ENCODE measurements at places on chromosomes 16 and 17. TPM values are rescaled to one million over a fixed set of nuclear protein-coding genes. Genes with fewer than 3 reads are reported as not detected.
A peak's percentile ranks its signal among the peaks of the same experiment; 100 is the strongest.

Gene CCL14
- polyA plus RNA-seq: 17.7 TPM

Gene TBC1D3I
- 1.4 TPM for polyA plus RNA-seq

DNA sequence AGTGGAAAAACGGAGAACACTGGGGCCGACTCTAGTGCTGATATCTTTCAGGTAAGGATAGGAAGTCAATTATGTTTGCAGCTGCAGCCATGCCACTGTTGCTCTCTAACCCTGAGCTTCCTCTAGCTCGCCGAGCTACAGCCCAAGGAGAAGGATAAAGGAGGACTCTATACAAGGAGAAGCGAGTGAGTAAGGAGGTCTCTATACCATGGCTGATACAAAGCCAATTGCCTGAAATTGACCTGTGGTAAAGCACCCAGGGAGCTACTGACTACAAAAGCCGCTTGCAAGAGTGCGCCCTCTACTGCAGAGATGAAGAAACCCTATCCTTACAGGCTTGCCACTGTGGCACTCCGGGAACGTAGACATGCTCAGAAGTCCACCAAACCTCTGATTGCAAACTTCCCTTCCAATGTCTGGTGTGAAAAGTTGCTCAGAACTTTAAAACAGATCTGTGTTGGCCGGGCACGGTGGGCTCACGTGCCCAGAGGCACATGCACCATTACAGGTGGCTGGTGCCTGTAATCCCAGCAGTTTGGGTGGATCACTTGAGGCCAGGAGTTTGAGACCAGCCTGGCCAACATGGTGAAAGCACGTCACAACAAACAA lies 10.8 kb upstream of the SLC46A1 start:
- DNase-seq: no peak

- DNase-seq: no peak
Measured at GRCh38 chr17:72691017-72691416, 401.5 kb downstream of the SLC39A11 start.

DNA sequence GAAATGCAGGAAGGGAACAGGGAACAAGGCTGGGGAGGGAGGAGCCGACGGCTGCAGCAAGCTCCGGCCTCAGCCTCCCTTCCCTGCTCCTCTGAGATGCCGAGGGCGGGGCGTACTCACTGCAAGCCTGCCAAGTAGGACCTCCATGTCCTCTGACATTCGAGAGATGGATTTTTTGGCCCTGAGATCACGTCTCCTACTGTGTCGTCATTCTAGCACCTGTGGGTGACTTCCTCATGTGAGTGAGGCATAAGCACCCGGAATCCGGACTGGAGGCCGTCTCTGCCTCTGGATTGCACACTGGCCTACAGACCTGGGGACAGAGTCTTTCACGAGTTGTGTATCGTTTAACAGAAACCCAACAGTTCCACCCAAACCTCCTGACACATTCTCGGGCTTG lies 14.5 kb downstream of the MRM3 start:
- peak; percentile 60 for DNase-seq

- no peak for DNase-seq
Measured at GRCh38 chr17:76943781-76944213, 75.6 kb downstream of the MGAT5B start.

GRCh38 chr16:3780570-3780969 lies 63.2 kb upstream of the TRAP1 start:
- no peak for DNase-seq

DNA sequence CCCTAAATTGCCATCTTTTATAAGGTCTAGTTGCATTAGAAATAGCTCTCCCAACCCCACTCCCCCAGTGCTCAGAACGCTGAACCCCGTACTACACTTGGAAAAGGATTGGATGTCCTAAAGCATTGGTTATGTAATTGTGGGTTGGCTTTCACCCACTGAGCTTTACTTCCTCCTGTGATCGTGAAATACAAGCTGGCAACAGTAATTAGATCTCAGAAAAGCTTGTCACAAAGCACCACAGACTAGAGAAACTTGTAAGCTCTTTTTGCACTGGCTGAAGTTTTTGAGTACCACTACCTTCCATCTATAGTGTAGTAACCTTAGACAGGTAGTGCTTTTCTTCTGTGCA lies 54.4 kb downstream of the SIAH1 start:
- DNase-seq: no peak

Gene GINS2
- 9.3 TPM for polyA plus RNA-seq

DNA sequence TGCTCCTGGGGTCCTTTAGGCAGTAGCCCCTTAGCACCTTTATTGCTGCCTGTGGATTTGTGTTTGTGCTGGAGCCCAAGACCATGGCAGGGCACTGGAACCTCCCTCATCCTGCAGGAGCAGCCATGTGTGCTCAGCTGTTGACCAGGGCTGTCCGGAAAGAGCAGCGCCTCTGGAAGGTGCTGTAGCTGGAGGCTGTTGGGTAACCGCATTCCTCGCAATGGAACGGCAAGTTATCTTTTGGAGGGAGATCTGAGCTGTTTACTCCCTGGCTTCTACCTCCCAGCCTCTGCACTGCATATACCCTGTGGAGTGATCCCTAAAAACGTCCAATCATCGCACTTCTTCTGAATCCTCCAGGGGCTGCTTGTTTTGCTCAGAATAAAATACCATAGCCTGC lies 291.0 kb downstream of the SNX29 start:
- DNase-seq: no peak

DNA sequence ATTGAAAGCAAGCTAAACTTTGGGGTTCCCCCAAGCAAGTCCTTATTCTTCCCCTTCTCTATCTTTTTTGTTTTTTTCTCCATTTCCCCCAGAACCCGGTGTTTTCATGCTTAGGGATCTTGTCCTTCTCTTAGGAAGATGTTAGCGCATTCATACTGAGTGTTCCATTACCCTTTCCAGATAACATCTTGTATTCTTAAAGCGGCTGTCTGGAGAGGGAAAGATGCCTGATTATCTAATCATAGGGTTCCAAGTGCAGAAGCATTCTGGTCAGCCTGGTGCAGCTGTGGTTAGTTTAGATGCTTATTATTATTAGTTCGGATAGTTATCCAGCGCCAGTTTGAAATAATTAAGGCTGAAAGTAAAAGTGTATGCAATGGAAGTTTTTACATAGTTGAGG lies 2.0 kb downstream of the TOM1L1 start:
- peak; percentile 15 for DNase-seq

Gene NPIPA8
- polyA plus RNA-seq: 1.3 TPM

Gene CLEC18A
- polyA plus RNA-seq: 0.58 TPM

Gene KRT39
- 6.1 TPM for polyA plus RNA-seq

Gene KRT28
- not detected for polyA plus RNA-seq

GRCh38 chr16:66740533-66740932 lies 10.9 kb downstream of the DYNC1LI2 start:
- no peak for DNase-seq

DNA sequence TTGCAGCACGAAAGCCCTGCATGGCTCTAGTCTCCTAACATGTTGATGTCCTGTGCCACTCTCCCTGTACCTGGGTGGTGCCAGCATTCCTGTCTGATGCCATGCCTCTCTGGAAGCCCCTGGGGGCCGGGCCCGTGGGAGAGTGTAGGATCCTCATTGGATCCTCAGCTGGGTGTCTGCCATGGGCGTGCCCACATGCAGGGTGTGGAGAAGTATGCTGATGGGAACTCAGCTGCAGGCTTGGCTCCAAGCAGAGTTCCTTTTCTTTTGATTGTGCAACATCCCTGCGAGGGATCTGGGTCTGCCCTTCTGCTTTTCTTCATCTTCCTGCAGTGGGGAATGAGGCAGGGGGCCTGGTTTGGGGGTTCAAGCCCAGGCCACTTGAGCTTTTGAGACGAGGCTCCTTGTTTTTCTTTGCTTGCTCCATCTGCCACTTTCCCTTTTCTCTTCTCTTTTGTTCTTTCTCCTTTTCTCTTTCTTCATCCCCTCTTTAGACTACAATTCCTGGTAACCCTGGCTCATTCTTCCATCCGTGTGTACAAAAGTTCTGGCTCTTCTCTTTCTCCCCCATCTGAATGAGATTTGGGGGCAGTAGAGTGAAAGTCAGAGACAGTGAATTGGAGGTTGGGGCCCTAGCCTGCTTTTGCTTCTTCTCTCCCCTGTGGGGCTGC lies 32.9 kb downstream of the KSR1 start:
- DNase-seq: peak; percentile 64

Gene FBXO39
- polyA plus RNA-seq: not detected

Gene BAIAP3
- polyA plus RNA-seq: 0.40 TPM

Gene CALB2
- 0.84 TPM for polyA plus RNA-seq

- no peak for DNase-seq
Measured at GRCh38 chr16:51538707-51539498, 387.8 kb upstream of the SALL1 start.

GRCh38 chr17:57498443-57498842 lies 242.1 kb downstream of the MSI2 start:
- no peak for DNase-seq

GRCh38 chr16:70608521-70608920 lies 37.8 kb upstream of the IL34 start:
- DNase-seq: no peak

Gene MMP28
- polyA plus RNA-seq: 2.7 TPM

- no peak for DNase-seq
Measured at GRCh38 chr17:37276475-37276874, 99.3 kb upstream of the C17orf78 start.

- DNase-seq: no peak
Measured at GRCh38 chr17:21476867-21477266, 100.7 kb downstream of the KCNJ12 start.

GRCh38 chr17:45190503-45191255 lies 29.0 kb downstream of the HEXIM2 start:
- no peak for DNase-seq

DNA sequence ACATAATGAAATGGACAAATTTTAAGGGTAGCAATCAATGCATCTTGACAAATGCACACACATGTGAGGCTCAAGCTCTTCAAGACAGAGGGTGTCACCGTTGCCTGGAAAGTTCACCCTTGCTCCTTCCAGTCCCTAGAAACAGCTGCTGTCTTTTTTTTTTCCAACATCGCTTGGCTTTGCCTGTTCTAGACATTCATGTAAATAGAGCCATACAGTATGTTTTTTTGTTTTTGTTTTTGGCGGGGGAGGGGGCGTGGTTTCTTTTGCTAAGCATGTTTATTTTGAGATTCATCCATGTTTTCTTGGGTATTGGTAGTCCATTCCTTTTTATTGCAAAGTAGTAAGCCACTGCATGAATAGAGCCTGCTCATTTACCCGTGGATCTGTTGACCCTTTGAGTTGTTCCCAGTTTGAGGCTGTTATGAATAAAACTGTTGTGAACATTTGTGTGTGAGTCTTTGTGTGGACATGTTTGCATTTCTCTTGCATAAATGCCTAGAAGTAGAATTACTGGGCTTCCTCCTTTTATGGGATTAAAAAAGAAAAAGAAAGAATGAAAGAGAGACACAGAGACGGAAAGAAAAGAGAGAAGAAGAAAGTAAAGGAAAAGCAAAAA lies 78.4 kb downstream of the NT5M start:
- peak; percentile 49 for DNase-seq

DNA sequence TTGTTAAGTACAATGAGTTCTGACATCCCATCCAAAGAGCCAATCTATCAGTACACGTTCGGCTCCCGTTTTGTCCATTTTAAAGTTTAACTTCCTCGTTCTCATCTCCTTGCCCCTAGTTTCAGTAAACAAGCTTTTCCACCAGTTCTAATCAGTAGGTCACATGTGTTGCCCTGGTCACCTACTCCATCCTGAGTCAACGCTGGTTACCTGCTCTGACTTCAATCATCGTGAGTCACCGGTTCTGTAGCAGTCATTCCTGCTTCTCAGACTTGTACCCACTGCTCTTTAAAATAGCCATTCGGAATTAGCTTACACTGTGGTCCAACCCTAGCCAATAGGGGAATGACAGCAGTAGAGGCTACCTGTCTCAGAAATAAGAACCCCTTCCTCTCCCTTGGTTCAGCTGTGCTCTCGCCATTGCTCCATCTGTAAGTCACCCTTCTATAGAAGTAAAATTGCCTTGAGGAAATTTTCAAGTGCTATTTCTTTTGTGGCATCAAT lies 191.0 kb downstream of the CPPED1 start:
- DNase-seq: no peak

Gene KRT33A
- polyA plus RNA-seq: not detected

DNA sequence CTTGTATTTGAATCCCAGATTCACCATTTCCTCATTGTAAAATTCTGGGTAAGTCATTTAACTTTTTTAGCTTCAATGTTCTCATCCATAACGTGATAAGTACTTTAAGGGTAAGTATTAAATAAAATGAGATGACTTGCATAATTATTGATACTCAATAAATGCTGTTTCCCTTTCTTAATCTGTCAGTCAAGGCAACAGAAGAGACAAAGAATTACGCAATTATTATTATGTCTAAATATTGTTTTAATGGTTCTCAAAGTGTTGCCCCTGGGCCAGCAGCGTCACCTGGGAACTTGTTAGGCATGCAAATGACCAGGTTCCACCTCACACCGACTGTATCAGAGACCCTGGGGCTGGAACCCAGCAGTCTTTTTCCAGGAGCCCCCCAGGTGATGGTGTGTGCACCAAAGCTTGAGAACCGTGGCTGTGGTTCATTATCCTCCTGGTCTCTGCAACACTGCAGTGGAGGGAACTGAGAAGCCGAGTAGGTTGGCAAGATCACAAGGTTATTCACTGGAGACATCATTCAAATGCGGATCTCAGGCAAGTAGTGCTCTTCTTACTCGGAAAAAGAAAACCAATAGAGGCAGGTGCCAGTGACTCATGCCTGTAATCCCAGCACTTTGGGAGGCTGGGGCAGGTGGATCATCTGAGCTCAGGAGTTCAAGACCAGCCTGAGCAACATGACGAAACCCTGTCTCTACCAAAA lies 43.5 kb downstream of the LYRM9 start:
- peak; percentile 38 for DNase-seq

DNA sequence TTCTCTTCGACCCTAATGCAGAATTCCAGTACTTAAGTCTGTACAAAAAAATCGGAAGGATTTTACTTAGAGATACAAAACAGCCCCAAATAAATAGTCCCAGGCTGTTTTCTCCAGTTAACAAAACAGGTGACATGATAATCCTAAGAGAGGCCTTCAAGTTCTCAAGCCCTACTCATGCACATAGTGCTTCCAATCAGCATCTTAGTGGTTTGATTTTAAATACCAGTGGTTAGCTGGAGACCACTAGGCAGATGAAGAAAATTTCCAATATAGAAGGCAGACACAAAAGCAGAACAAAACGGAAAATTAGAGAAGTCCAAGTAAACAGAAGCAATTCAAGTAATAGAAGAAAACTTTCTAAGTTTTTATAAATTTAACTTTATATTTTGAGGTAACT lies 5.2 kb upstream of the OR4D2 start:
- no peak for DNase-seq

Gene CEP295NL
- polyA plus RNA-seq: 0.48 TPM

Gene HBQ1
- 1.7 TPM for polyA plus RNA-seq

DNA sequence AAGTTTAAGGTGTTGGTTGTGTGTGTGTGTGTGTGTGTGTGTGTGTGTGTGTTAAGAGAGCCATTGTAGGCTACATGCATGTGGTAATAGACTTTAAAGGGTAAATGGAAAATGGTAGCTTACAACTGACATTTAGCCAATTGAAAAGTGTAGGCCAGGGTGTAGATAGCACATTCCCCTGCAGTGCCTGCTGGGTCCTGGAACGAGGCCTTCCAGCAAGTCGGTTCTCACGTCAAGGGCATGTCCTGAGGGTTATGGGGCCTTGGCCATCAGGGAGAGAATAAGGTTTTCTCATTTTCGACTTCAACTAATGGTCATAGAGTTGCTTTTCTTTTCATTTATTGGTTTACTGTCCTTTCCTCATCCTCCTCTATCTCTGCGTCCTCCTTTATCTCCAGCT lies 65.1 kb downstream of the RPTOR start:
- no peak for DNase-seq

Data from muscle of leg (tissue), 16 donors.